CD4-positive, alpha-beta T cell treated with Interleukin-15 for 4 hours (primary cell): ENCODE measurements at places on chromosomes 2 and 18.

DNA sequence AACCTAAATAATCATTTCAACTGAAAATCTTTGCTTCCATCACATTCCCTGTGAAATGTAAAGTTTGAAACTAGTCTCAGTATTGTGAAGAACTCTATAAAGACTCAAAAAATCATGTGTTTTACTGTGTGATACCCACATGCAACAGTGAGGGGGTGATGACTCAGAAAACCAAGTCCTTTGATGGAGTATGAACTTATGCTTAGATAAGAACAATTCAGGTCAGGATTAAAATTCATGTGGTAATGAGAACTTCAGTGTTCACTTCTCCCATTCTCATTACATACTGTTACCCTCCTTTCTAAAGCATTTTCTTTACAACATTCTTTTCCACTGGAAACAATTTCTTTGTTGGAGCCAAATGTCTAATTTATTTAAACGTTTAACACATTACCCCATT is 360.2 kb downstream of the FSIP2 start:
- DNase-seq = no peak

DNA sequence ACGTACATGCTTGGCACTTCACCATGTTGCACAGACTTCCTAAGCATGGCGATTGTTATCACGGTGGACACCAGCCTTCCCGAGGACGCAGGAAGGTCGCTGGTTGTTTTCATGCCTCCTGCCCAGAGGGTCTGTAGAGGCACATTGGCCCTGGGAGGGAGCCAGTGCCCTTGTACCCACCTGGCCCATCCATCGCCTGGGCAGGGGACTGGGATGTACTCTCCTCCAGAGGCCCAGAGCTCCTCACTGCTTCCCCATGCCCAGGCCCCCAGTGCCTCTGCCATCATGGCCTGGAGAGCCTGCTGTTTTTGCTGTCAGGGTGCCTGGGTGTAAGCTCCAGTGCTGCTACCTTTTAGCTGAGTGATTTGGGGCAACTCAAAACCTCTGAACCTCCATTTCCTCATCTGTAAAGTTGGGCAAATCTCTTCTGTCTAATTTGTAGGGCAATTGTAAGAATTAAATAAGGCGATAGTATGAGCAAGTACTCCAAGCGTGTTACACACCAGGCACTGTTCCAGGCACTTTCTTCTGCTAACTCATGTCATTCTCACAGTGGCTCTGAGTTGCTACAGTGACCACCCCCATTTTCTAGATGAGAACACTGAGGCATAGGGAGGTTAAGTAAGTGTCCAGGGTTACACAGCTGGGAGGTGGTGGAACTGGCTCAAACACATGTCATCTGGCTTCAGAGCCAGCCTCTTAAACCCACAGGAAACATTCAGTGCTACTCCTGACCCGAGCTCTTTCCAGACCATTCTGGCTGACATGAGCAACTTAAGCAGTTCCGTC is 45.3 kb downstream of the GREB1 start:
- no peak for DNase-seq

- DNase-seq = no peak
Observed at GRCh38 chr18:11726556-11726955, 37.5 kb downstream of the GNAL start.

DNA sequence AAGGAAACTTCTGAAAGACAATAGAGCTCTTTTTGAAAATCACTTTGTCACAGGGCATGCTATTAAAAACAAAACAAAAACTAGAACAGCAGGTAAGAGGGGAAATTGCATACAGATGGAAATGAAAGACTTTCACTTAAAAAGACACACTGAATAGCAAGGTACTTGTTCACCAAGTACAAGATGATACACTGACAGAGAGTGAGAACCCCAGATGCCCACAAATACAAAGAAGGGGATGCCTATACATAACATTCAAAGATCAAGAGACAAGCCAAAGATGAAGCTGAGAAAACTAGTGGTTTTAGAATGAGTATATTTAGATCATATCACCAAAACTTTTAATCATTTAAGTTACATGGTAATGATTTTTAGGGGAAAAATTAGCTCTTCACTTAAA is 60.7 kb downstream of the ASXL2 start:
- DNase-seq = no peak

DNA sequence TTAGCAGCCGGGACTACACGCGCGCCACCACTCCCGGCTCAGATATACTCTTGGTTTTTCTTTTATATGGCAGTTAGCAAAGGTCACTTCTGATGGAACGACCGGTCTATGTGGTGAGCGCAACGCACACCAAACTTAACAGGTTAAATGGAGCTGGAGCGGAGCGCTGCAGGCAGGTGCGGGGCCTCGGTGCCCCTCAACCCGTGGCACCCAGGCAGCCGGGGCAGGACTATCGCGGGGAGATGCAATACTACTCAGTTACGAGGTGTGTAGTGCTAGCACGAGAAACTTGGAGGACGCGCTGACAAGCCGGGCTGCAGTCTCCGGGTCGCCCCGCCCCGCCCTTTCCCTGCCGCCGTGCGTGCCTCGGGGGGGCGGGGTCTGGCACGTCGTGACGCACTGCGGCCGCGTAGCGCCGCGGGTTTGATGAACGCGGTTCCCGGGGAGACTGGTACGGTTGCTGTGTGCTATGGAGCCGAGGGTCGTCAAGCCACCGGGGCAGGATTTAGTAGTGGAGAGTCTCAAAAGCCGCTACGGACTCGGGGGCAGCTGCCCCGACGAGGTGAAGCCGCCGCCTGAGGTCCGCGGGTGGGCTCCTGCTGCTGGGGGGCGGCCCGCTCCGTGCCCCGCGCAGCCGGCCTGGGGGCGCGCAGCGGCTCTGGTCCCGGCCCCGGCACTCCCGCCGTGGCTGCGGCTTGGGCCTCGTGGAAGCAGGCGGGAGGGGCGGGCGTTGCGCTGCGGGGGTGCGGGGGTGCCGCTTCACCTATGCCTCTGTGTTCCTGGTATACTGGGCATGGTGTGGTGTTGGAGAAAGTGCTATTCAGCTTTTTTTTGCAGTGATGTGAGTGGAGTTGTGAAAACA is at the start of gene CCDC138:
CCDC138 (plus strand) TSS at position 418 of the 862 bp plus-strand sequence; CDS start at position 470, 52 bp downstream.
- DNase-seq = peak; percentile 85

- no peak for DNase-seq
Observed at GRCh38 chr2:85828725-85829124, 60.1 kb downstream of the ST3GAL5 start.

DNA sequence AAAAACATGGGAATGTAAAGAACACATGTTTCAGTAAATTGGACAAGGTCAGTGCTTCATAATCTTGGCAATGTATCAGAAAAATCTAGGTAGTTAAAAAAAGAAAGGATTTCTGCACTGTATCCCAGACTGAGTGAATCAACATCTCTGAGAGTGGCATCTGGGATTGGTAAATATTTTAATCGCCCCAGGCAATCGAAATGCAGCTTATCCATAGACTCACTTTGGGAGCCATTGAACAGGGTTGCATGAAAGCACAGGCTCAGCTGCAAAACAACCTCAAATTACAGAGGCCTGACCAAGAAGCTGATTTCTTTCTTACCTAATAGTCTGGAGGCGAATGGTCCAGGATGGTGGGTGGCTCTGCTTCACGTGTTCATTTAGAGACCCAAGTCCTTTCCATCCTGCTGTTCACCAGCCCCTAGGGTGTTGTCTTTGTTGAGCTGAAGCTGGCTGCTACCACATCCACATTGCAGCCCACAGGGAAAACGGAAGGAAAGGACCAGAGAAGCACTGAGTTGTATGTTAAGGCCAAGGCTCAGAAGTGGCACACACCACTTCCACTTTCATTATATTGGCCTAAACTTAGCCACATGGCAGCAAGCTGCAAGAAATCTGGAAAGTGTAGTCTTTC is 59.0 kb downstream of the MOGAT1 start:
- DNase-seq = no peak

DNA sequence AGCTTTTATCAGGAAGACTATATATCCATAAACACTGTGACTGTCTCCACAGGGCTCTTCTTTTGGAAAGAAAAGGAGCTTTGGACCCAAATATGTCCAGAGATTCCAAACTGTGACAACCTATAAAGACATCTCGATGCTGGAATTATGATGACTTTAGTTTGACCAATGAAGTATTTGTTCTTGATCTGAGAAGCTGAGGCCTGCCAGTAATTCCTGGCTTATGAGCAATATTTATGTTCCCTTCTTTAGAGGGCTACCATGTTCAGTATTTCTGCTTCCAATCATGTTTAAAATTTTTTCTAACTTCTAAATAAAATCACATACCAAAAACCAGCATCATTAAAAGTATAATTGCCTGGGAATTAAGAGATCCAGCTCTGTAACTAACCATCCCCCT is 41.1 kb downstream of the FEZ2 start:
- DNase-seq = no peak

DNA sequence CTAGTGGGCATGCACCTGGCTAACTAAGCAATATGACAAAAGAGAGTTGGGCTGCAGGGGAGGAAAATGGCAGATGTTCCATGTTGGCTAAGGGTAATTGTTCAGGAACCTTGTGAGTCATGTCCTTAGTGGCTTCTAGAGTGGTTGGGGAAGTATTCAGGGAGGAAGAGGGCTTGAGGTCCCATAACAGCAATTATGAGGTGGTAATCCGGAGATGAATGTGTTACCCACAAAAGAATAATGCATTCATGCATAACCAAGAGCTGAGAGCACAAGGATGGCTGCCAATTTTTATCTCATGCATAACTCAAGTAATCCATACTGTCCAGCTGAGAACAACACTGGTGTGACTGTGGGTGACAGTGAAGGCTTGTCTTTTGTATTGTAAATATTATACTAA is 42.9 kb downstream of the TMEFF2 start:
- no peak for DNase-seq

DNA sequence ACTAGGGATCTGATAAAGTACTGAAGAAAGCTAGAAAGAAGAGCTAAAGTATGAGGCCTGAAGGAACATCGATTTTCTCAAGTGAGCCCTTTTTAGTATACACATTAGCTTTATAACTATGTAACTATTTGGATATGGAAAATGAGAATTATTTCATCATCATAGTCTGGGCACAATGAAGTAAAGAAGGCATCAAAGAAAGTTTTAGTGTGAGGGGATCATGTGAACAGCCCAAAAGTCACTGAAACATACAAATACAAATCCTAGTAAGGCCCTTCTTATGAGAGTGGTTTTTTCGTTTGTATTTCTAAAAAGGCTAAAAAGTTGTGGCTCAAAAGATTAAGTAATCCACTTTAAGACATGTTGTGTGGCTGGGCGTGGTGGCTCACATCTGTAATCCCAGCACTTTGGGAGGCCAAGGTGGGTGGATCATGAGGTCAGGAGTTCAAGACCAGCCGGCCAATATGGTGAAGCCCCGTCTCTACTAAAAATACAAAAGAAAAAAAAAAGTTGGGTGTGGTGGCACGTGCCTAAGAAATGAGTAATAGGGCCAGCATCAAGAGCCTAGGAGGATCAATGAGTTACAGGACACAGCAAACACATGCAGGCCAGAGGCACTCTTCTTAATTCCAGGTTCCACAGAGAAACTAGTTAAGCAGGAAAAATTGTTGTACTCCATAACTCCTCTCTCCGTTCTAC is 61.9 kb downstream of the PUM2 start:
- no peak for DNase-seq

GRCh38 chr2:218815649-218816048 is 16.0 kb downstream of the PRKAG3 start:
- no peak for DNase-seq

GRCh38 chr2:240426845-240427721 is 8.4 kb upstream of the GPC1 start:
- DNase-seq = no peak

DNA sequence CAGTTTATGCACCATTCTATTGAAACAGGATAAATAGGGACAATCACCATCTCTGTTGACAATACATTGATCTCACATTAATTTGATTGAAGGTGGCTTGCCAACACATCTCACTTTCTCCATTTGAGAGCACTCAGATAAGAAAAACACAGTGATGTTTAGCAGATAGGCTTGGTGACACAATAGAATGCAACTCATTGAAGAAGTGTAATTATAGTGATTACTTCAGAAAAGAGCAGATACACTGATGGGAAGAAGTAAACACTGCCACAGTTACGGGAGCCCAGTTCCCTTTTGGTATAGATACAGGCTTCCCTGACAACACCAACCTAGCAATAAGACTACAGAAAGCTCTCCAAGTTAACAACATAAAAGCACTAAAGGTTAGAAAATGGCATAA is 89.1 kb downstream of the FIGN start:
- no peak for DNase-seq

DNA sequence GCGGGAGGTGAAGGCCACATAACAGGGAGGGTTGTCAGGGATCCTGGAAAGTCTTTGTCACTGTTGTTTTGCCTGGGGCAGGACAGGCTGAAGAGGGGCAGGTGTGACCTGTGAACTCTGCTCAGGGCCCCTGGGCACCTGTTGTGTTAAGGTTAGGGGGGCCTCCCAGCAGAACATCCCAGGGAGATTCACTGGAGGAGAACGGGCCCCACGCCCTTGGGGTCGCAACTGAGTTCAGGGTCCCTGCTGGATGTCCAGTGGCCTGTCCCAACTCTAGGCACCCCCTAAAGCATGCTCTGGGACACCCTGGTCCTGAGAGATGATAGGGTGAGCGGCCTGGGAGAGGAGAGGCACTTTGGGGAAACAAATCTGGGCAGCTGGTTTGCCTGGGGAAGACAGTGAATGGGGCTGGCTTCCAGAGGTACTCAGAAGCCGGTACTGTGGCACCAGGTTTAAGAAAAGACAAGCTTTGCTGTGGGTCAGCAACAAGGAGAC is 22.9 kb downstream of the GPR35 start:
- DNase-seq = no peak

DNA sequence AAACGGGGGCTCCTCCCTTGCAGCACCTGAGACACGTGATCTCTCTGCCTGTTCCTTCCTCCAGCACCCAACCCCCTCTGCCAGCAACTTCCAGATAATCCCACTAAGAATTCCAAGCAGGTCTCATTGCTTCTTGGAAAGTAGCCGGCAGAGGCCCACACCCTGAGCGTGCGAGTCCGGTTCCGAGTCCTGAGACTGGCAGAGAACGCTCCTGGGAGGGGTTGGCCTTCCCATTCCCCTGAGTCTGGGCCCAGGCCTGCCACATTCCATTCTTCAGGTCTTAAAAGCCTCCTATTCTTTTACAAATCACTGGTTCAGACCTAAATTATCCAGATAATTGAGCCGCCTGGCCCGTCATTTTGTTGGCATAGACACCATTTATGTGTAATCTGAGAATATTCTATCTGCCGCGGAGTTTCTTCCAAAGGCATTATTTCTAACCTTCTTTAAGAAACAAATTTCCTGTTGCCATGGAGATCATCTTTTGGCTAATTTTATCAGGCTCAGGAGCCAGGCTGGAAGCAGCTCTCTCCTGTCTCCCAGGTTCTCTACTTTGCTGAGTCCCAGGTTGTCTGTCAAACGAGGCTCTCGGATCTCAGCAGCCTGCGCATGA is 165.4 kb downstream of the MYCN start:
- DNase-seq = no peak

GRCh38 chr18:62539284-62540165 is 16.7 kb downstream of the ZCCHC2 start:
- DNase-seq = no peak

DNA sequence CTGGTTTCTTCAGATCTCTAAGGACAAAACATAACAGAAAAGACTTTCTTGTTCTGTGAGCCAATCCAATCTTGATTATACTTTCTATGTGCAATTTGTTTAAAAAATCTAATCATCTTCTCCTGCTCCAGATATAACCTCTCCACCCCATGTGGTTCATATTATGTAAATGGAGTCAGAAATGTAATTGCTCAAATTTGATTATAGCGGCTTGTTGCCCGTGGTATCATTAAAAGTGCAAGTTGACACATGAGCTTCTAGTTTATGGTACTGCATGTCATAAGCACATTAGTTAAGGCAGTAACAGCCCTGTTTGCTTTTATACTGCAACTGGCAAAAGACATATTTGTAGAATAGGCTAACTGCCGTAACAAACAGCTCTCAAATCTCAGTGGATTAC is 715.1 kb upstream of the CDH7 start:
- DNase-seq = no peak
